ENCODE measurements at places on chromosomes 16 and 17.

GRCh38 chr17:51427856-51428255, 167.5 kb downstream of the UTP18 start:
- DNase-seq: no peak

GRCh38 chr17:46013502-46014165, 14.6 kb downstream of the STH start:
- no peak for DNase-seq

- DNase-seq: no peak
Measured at GRCh38 chr16:86070484-86070883, 171.5 kb downstream of the IRF8 start.

DNA sequence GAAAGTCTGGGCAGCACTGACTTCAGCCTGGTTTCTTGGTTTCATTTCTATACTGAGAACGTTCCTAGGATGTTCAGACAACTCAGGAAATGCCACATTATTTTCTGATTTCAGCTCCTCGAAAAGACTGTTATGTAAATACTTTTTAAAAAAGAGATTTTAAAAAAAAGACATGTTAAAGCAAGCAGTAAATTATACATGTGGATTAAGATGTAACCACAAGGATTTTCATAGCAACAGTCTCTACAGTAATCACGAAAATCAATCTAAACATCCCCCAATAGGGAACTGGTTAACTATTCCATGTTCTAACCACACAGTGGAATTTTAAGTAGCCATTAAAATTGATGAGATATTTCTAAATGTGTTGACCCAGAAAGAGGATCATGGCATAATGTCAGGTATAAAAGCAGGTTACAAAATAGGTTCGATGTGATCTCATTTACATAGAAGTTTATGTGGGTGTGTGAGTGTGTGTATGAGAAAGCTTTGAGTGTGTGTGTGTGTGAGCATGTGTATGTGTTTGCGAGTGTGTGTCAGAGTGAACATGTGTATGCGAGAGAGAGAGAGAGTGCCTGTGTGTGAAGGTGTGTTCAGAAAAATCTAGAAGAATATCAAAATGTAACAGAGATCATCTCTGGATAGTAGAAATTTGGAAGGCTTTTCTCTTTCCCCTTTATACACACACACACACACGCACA, 63.0 kb upstream of the ERCC4 start:
- DNase-seq: no peak

DNA sequence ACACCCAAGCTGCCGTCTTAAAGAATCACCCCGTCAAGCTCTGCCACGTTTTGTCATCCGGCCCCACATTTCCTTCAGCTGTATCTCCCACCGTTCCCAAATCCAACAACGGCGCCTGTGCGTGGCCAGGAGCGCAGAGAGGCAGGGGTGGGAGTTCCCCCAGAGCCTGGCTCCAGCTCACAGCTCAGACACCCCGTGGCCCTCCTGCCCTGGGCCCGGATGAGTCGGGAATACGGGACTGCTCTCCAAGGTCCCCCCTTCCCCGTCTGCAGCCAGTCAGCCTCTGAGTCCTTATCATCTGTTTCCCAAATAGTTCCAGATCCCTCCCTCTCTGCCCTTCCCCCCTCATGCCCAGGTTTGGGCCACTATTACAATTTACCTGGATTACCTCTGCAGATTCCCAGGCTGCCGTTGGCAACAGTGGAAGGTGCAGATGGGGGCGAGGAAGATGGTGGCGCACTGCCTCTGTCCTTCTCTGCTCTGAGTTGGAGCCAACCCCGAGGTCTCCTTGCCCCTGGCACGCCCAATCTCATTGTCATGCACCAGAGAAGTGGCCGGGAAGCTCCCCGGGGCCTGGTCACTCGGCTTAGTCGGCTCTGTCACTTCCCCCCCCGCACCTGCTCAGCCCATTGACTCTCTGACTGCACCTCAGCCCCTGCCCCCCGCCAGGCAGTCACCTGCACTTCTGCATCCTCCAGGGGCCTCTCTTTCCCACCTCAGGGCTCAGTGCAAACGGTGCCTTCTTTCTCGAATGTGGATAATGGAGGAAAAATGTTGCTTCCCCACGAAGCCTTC, 18.3 kb upstream of the RPTOR start:
- no peak for DNase-seq
